CD4-positive, alpha-beta T cell (primary cell): ENCODE measurements at places on chromosomes 1 and 21. TPM values are rescaled to one million over a fixed set of nuclear protein-coding genes. Genes with fewer than 3 reads are reported as not detected.

GRCh38 chr21:16388291-16388690 lies 658.5 kb downstream of the USP25 start:
- no peak for DNase-seq

- no peak for DNase-seq
Measured at GRCh38 chr1:14777516-14778506, 179.3 kb downstream of the KAZN start.

GRCh38 chr1:221431961-221432360 lies 309.9 kb downstream of the DUSP10 start:
- no peak for DNase-seq

GRCh38 chr1:225748529-225748928 lies 29.1 kb upstream of the SRP9 start:
- no peak for DNase-seq

- no peak for DNase-seq
Measured at GRCh38 chr21:35309316-35309715, 260.2 kb upstream of the RUNX1 start.

DNA sequence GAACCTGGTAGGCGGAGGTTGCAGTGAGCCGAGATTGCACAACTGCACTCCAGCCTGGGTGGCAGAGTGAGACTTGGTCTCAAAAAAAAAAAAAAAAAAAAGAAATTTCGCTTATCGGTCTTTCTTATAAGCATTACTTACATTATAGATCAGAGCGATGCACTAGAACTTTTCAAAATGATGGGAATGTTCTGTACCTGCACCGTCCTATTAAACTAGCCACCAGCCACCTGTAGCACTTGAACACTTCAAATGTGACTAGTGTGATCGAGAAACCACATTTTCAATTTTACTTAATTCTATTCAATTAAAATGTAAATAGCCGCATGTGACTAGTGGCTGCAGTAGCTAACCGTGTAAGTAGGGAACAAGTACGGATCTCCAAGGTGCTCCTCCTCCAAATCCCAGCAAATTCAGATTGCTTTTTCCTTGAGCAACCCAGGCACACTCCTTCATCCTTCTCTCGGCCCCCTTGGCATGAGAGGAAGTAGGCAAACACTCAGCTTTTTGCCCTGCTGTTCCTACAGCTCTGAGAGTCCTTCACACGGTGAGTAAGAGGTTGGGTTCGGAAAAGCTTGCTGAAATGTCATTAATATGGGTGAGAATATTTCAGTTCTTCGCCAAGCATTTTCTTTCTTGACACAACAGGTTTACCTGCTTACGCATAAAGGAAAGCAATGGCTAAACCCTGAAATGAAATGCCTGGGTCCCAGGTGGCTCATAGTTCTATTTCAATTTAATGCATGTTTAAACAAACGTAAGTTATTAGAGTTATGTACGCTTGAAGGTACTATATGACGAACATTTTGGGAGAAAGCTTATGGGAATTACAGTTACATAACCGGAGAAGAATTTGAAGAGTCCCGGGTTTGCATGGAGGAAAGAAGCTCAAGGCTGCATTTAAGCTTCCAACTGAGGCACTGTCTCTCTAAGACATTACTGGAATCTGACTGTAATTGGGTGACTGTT lies 69.5 kb upstream of the HUNK start:
- DNase-seq, result no peak

GRCh38 chr1:233735331-233735730 lies 121.4 kb downstream of the KCNK1 start:
- no peak for DNase-seq

DNA sequence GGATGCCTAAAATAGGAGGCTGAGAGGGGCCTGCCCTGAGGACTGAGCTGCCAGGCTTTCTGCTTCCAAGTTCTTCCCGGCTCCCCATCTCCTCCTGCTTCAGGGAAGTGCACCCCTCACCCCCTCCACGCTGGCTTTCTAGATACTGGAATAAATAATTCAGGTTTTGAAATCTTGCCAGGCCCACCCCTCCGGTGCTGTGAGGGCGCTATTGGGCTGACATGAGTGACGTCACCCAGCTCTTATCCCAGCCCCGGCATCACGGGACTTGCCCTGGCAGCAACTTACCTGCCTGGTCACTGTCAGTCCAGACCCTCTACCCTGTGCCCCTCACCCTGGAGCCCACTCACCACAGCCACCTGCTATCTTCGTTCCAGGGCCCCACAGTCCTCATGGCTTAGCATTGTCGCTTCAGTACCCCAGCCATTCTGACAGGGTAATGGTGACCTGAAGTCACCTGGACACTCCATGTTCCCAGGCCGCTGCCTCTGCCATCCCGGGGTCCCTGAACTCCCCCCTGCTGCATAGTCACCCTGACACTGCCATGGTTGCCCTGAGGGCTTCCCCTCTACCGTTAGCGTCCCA lies 819 bp upstream of the GPR3 start:
- peak; percentile 65 for DNase-seq

DNA sequence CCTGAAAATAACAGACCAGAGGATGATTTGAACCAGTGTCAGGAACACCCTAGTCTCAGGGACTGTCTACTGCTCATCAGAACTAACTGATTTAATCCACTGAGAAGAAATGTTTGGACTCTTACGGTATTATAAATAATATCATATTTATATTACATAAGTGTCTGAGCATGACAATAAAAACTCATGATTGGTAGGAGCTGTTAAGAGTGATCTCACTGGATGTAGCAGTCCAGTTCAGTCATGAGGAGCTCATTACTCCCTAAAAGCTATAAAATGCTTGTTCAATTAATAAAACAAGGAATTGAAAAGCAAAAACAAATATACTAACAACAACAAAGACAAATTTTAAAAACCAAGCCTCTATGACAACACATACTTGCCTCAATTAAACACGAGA lies 68.8 kb upstream of the BCL9 start:
- no peak for DNase-seq

GRCh38 chr1:240149484-240150094 lies 57.9 kb downstream of the FMN2 start:
- no peak for DNase-seq

GRCh38 chr1:199054694-199055093 lies 415.9 kb downstream of the PTPRC start:
- DNase-seq, result no peak

SERBP1 gene
- 128 TPM for total RNA-seq

AMIGO1 gene
- total RNA-seq, result 16.9 TPM

CD247 gene
- total RNA-seq, result 378 TPM

CR1L gene
- not detected for total RNA-seq
